ENCODE measurements at places on chromosomes 1 and 21. TPM values are rescaled to one million over a fixed set of nuclear protein-coding genes. Genes with fewer than 3 reads are reported as not detected.

- DNase-seq: no peak
These were observed 21.6 kb upstream of the RASAL2 start for GRCh38 chr1:178072326-178072725.

- DNase-seq: peak; percentile 78
These were observed 169.4 kb downstream of the RASAL2 start for GRCh38 chr1:178263341-178263740.

- DNase-seq: no peak
These were observed 42.0 kb upstream of the PADI2 start for GRCh38 chr1:17161137-17161740.

- no peak for DNase-seq
These were observed 507.7 kb upstream of the PRMT6 start for GRCh38 chr1:106548726-106549125.

DNA sequence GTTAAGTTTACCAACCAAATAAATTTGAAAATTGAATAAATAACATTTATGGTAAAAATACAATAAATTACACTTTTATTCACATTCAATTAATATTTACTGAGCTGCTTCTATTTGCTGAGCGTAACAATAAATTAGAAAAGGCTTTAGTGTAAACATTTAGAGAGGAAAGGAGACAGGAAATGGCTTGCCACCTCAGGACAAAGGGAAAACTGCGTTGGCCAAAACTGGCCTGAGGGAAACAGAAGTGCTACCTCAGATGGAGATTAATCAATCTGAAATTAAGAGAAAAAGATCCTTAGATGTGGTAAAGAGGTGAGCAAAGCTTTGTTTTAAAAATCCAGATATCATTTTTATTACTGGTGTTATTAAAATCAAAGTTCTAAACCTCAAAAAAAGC, 128.0 kb downstream of the SLC44A5 start:
- DNase-seq: no peak

DNA sequence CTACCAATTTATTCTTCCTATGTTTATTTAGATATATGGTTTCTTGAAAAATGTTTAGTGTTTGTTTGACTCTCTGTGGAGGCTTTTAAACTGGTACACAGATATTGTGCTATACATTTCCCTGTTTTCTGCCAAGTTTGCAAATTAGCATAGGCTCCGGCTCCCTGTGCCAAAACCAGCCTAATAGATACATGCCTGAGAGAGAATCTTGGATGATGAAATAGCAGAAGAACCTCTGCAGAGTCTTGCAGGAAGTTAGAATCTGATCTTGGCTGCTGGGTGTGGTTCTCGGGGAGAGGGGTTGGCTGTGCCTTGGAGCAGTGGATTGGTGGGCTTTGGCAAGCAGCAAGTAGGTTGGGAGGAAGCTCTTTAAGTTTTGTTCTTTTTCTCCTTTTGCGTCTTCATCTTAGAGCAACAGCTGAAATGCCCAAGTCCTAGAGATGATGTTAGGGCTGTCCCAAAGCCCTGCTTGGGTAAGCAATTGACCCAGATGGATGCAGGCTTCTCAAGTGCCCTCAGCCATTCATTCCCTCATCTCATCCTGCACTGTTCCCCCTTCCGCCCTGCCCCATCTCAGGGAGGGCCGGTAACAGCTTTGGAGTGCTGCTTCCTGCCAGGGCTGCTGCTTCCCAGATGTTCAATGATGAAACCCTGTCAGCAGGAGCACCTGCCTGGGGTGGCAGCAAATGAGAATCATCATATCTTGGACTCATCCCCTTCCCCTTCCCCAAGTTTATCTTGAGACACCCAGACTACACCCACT, 9.3 kb downstream of the PLA2G2A start:
- no peak for DNase-seq

DNA sequence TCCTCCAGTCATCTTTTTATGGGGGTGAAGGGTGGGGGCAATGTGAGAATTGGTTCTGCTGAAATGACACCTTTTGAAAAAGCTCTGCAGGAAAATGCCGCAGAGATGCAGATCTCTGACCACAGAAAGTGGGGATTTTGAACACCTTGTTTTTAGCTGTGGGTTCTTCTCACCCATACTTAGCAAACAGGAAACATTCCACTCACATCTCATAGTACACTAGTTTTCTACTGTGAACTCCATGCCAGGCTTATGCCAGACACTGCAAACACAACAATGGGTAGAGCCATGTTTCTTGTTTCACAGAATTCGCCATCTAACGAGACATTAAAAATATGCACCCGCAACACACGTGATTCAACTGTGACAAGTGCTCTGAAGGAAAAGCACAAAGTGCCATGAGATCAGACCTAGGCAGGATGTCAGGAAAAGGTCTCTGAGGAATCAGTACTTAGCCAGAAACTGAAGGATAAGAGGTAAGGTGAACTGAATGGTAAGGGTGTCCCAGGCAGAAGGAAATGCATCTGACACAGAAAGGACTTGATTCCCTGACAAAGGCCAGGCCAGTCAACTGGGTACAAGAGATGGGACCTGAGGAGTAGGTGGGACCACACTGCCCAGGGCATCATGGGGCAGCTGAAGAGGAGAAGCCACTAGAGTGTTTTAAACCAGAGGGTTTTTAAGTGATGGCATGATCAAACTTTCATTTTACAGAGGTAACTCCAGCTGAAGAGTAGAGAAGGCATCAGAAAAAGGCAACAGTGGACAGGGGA, 83.8 kb upstream of the JAK1 start:
- no peak for DNase-seq

GRCh38 chr1:225519166-225519863, 91.5 kb upstream of the LBR start:
- DNase-seq: no peak

GRCh38 chr1:84613026-84613425, 38.8 kb upstream of the CTBS start:
- DNase-seq: no peak

DNA sequence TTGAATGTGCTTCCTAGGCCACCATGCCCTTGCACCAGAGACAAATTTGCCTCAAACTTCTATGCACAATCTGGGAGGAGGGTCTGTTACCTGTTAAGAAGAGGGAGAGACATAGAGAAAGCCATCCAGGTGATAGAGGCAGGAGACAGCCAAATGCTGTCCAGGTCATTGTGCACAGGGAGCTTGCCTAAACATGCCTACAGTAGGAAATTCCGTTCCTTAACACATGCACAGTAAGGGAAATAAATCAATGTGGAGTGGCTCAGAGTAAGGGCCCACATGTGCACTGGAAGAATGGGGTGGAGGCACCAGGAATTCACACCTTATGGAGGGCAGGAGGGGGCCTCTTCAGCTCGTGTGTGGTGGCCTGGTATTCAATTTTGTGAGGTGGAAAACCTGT, 19.5 kb upstream of the CREG1 start:
- no peak for DNase-seq

DNA sequence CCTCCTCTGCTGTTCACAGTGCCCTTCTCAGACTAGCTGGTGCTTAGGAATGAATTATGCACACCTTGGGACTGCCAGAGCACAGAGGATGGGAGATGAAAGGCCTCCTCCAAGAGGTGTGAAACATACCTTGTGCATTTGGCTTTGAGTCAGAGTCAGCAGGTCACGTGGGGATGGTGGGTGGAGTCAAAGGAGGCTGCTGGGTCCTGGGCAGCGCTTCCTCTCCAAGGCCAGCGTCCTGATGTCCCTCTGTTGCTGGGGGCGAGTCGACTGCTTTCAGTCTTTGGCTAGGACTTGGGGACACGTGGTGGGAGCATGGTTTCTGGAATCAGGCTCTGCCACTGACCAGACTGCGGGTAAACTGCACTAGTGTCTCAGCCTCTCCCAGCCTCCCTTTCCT, 91.2 kb downstream of the AJAP1 start:
- no peak for DNase-seq

DNA sequence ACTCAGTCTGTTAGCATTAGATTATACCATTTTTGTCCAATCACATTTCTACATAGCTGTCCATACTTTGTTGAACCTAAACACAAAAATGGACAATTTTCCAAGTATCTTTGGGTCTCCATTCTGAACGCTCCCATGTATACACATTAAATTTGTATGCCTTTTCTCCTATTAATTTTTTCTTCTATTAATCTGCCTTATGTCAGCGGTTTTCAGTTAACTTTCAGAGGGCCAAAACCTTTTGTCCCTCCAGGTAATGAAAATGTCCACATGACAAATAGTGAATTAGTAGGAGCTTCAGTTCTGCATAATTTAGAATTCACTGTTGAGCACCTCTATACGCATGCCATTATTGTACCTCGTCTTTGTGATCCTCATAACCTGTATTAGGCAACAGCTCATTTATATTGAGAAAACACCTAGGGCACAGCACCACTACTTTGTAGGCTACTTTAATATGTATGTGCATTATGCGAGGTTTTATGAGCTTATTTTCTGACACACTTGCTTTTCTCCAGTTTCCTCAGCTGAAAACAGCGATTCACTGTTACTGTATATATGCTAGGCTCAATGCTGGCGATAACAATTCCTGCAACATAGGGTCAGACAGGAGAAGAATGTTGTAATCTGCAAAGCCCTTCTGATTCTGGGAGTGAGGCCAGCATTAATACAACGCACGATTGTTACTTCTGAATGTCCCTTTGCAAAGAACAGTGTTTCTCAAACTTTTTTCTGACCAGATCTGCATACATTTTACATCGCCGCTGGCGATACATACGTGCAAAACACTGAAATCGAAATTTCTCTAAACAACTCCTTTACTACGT, 1.1 kb upstream of the ABCD3 start:
- DNase-seq: peak; percentile 73

GRCh38 chr1:214505134-214505533, 46.3 kb downstream of the PTPN14 start:
- no peak for DNase-seq

GRCh38 chr21:35135481-35135880, 86.4 kb upstream of the RUNX1 start:
- no peak for DNase-seq

DNA sequence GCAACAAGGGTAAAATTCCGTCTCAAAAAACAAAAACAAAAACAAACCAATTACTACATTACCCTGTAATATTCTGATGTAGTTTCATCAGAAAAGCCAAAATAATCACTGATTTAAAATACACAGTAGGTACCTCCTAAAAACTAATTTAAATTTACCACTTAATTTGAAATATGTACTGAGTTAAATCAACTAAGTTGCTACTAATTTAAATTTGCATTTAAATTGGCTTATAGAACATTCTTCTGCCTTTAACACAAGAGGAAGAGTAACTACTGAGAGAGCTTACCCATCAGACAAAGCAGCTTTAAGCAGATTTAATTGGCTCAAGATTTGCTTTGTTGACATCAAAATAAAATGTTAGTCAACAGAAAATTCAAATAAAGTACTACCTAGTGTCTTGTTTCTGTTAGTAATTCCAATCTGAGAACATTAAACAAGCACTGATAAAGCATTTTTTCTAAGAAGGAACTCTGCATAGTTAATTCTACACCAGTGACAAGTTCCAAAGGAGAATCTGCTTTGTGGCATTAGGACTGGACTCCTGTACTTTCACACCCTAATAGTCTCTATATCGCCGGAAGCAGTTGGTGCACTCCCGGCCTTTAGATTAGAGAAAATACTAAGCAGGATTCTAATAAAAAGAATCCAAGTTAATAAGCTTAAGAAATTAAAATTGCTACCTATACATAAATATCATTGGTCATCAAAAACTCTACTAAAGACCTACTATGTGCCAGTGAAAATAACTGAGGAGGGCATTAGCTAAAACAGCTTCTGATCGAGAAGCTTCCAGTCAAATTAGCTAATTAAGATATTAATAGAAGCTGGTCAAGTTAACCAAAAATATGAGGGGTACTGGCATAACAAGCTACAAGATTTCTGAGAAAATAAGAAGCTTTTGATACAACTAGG, 8.4 kb downstream of the LUZP1 start:
- no peak for DNase-seq

DNA sequence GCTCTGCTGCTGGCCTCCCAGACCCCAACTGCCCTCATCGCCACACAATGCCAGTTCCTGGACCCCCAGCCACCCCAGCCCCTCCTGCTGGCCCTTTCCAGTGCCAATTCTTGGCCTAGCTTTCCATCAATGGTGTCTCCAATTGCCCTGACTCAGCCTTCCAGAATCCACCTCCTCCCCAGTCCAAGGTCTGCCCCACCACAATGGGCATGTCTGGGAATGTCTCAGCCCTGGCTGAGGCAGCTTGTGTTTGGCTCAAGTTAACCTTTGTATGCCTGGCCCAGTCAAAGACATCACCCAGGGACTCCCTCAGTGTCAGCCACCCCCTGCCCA, 16.4 kb downstream of the ALDH4A1 start:
- DNase-seq: peak; percentile 74

- no peak for DNase-seq
These were observed 327.8 kb upstream of the FMN2 start for GRCh38 chr1:239763850-239764249.

GRCh38 chr1:69569175-69569541, 1.4 kb downstream of the LRRC7 start:
- DNase-seq: no peak

DNA sequence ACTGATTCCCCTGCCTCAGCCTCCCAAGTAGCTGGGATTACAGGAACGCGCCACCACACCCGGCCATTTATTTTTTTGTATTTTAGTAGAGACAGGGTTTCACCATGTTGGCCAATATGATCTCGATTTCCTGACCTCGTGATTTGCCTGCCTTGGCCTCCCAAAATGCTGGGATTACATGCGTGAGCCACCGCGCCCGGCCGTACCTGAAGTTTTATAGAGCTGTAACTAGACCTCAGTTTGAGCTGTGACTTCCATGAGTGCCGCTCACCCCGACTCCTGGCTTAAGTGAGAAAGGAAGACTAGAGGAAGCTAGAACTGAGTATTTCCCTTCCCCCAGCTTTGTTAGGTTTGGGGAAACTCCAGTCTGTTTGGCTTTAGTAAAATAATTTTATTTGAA, 1283.1 kb downstream of the KCNT2 start:
- no peak for DNase-seq

- no peak for DNase-seq
These were observed 38.3 kb upstream of the BACH1 start for GRCh38 chr21:29260461-29260860.

DNA sequence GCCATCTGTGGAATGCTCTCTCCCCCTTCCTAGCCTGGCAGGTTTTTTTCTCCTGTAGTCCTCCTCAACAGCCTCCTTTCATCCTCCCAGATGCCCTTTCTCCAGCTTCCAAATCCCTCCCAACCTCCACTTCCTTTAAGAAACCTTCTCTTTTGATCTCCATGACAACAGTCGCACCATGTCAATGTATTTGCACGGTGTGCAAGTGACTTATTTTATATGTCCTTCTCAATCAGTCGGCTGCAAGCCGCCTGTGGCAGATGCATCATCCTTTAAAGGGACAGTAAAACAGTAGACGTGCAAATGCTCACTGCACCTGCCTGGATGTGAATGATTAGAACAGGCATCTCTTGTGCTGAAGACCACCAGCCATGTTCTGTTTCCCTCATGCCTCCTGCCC, 285.2 kb downstream of the PCP4 start:
- no peak for DNase-seq

- DNase-seq: peak; percentile 37
These were observed 8.7 kb downstream of the CTXND2 start for GRCh38 chr1:150895618-150896017.

The CLCA4 gene
- total RNA-seq: not detected

The CLDN19 gene
- not detected for total RNA-seq

The AIRE gene
- total RNA-seq: not detected

The ECE1 gene
- total RNA-seq: 172 TPM

The ARHGAP29 gene
- total RNA-seq: 17.6 TPM

The PAX7 gene
- 0.05 TPM for total RNA-seq

The DNAI4 gene
- total RNA-seq: 6.9 TPM

The LCE4A gene
- not detected for total RNA-seq

The CFAP45 gene
- total RNA-seq: 3.2 TPM

The THEM5 gene
- total RNA-seq: not detected

All from astrocyte (in vitro differentiated cells and primary cell).